ENCODE measurements at places on chromosomes 4 and X. TPM values are rescaled to one million over a fixed set of nuclear protein-coding genes. Genes with fewer than 3 reads are reported as not detected.

GRCh38 chrX:23670528-23670927 is 3.2 kb downstream of the PRDX4 start:
- no peak for DNase-seq

- DNase-seq, result peak; percentile 60
Measured at GRCh38 chr4:140296335-140297220, 76.9 kb upstream of the SCOC start.

- no peak for DNase-seq
Measured at GRCh38 chrX:104324461-104325212, 69.9 kb upstream of the ESX1 start.

DNA sequence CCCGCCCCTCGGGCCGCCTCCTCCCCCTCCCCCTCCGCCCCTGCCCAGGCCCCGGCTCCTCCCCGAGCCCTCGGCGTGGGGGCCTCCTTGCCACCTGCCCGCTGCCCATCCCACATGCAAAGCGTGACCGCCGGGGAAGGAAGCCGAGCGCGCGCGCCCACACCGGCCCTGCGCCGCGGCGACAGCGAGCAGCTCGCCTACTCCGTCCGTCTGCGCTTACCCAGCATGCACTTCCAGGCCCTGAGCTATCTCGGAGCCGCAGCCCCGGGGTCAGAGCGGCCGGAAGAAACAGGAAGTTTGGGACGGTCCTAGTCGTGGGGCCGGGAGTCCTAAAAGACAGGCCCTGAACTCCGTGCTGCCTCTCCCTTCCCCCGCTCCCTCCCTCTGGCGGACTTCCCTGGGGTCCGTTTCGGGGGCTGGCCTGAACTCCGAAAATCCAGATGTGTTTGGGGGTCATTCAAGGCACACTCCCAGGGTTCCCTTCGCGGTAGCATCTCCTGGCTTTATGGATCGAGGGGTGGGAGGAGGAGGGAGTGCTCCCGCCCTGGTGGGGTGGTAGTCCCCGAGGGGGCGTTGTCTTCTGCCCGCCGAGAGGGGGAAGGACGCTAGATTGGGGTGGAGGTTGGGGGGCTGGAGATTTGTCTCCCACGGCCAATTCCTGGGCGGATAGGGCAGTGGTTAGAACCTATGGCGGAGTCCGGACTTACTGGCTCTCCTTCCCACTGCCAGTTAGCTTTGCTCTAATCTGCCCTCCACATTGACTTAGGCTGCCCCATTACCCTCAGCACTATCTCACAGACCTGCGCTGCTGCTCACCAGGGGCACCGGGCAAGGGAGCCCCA is 25.0 kb upstream of the BCORL1 start:
- DNase-seq, result no peak

DNA sequence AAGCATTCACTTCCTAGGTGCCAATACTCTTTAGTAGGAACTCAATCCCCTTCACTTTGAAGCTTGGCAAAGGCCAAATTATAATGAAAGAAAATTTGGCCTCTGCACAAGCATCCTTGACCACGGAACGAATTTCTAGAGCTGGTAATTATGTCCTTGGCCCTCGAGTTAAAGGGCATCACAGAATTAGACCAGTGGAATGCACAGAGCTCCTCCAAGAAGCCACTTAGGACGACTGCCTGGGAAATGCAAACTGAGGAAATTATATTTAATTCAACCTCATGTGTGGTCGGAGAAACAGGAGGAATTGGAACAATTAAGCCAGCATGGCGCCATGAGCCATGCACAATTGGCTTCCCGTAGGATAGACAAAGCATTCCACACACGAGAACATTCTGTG is 59.3 kb downstream of the NLGN4X start:
- DNase-seq, result no peak

- DNase-seq, result no peak
Measured at GRCh38 chr4:5992171-5992827, 25.9 kb downstream of the C4orf50 start.

DNA sequence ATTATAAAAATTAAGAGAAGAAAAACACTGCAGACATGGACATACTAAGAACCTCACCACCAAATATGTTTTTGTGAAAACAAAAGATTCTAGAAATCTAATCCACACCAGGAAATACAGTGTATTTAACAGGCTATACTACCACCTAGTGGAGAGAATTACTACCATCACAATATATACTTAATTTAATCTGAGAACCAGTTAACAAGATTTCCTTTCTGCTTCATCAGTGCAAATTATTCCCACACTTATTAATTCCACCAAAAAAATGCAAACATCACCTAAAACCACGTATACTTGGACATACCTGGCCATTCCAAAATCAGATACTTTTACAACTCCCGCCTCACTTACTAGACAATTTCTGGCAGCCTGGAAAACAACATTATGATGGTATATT is 7.0 kb upstream of the TXK start:
- DNase-seq, result no peak

DNA sequence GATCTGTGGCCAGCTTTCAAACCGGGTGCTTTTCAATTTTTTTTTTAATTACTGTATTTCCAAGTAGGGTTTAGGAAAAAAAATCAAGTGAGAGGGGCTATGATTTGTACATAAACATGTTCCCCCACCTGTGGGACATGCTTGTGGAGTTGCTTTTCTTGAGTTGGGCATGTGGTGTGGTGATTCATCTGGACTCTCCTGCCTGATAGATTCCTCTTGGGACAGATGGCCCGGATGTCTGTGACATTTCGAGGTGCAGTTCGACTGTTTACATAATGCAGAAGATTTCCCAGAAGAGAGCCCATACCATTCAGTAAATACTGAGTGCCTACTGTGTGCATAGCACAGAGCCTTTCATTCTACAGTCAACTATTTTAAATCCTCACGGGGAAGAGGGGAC is 49.9 kb downstream of the DOCK11 start:
- DNase-seq, result no peak

- no peak for DNase-seq
Measured at GRCh38 chr4:186845137-186845842, 121.6 kb upstream of the FAT1 start.

DNA sequence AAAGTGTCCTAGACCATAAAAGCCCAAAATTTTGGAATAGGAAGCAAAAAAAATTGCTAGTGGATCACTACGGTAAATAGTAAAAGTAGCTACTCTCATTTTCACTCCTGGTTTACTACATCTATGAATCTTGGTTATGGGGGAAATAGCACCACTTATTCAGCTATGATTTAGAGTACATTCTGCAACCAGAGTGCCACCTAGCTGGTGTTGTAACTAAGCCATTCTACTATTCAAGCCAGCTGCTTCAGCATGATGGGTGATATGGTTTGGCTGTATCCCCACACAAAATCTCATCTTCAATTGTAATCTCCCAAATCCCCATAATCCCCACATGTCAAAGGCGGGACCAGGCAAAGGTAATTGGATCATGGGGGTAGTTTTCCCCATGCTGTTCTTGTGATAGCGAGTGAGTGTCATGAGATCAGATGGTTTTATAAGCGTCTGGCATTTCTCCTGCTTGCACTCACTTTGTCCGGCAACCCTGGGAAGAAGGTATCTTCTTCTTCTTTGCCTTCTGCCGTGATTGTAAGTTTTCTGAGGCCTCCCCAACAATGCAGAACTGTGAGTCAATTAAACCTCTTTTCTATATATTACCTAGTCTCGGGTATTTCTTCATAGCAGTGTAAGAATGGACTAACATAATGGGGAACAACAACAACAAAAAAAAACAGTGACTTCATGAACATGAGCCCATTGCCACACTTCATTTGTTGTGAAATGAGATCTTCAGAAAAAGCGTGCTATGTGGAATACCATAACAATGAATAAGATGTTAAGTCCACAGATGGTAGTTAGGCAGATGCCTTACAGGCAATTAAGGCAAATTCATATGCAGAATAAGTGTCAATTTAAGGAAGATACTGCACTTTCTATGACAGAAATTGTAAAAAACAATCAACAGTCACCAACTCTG is 280.1 kb downstream of the PABPC4L start:
- no peak for DNase-seq

- DNase-seq, result no peak
Measured at GRCh38 chr4:176034936-176035335, 30.7 kb upstream of the WDR17 start.

GRCh38 chr4:76088719-76089118 is 14.2 kb downstream of the ART3 start:
- no peak for DNase-seq

GRCh38 chr4:6938237-6938636 is 28.6 kb downstream of the TBC1D14 start:
- DNase-seq, result no peak

DNA sequence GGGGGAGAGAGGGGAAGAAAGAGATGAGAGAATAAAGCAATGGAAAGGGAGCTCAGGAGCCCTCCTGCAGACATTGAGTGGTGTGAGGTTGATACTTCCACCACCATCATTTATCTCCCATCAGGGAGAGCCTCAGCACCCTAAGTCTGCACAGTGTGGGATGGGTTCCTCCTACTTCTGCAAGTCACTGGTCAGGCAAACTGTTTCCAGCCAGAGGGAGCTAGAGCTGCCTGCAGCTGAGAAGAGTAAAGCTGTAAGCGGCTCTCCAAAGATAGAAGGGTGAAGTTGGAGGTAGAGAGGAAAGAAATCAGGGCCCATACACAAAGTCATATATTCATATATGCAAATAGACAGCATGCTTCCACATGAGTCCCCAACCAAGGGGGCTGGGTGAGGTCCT is 21.9 kb upstream of the ZNF81 start:
- no peak for DNase-seq

GRCh38 chr4:33073811-33074210 is 2353.6 kb downstream of the PCDH7 start:
- DNase-seq, result no peak

DNA sequence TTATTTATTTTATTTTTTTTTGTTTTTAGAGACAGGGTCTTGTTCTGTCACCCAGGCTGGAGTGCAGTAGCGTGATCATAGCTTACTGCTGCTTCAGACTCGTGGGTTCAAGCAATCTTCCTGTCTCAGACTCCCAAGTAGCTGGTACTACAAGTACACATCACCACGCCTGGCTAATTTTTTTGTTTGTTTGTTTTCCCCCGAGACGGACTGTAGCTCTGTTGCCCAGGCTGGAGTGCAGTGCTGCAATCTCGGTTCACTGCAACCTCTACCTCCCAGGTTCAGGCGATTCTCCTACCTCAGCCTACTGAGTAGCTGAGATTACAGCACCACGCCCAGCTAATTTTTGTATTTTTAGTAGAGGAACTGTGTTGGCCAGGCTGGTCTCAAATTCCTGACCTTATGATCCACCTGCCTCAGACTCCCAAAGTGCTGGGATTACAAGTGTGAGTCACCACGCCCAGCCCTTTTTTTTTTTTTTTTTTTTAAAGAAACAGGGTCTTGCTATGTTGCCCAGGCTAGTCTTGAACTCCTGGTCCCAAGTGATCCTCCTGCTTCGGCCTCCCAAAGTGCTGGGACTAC is 32.2 kb downstream of the COPS4 start:
- DNase-seq, result no peak

Gene MECP2
- total RNA-seq, result 66.7 TPM

Gene SPANXC
- total RNA-seq, result not detected

Gene GRIA2
- total RNA-seq, result not detected

Gene KLKB1
- 0.50 TPM for total RNA-seq

Gene CTAG1B
- not detected for total RNA-seq

Gene C4orf51
- not detected for total RNA-seq

Gene TRIM2
- total RNA-seq, result 14.8 TPM

Gene TRAM1L1
- total RNA-seq, result 0.74 TPM
